AG10803 (cell line): ENCODE measurements at places on chromosomes 11 and 22.

DNA sequence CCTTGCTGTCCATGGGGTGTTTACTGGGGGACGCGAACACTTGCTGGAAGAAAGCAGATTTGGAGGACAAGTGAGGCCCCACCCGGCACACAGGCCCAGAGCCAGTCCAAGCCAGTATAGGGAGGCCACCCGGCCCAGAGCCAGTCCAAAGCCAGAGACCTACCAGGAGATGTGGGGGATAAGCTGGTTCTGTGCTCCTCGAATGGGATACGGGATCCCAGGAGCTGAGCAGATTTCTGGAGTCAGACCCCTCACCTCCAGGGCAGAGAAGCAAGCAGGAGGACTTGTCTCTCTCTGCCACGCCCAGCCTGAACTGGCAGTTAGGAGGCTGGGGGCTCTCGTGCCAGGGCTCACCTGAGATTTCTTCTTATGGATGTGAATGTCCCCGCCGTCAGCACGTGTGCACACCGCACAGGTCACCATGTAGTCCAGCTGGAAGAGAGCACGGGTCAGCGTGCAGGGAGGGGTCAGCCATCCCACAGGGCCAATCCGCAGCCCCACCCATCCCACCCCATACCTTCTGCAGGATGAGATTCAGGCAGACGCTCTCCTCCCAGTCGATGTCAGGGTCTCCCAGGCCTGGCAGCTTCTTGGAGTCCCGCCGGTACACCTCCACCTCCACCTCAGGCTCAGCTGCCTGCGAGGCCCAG is 35.3 kb downstream of the KIAA0930 start:
- DNase-seq: no peak

GRCh38 chr11:69844396-69844795 is 25.2 kb upstream of the FGF3 start:
- DNase-seq: no peak

DNA sequence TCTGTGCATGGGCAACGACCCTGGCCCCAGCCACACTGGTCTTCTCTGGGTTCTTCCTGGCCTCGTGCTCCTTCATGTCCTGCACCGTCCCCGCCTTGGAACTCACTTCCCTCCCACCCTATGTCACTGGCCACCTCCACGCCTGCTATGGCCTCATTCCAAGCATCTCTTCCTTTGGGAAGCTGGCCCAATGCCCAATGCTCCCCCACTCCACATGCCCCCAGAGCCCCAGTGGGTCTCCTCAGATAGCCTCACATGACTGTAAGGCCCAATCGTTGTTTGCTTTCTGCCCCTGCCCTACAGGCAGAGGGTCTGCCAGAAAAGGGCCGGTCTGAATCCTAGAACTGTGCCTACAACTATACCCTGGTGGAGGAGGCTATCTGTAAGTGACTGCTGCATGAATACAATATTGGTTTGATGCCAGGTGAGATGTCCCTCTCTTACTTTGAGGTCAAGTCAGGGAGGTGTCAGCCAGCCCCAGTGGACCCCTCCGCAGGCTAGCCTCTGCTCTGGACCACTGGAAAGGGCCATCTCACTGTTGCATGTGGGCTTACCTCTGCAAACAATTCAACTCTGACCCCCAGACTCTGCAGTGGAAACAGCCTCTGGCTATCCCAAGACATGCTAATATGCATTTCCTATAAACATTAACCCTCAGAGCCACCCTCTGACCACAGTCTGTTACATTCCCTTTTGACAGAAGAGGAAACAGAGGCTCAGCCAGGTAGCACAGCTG is 2.1 kb upstream of the GNAZ start:
- DNase-seq: no peak

DNA sequence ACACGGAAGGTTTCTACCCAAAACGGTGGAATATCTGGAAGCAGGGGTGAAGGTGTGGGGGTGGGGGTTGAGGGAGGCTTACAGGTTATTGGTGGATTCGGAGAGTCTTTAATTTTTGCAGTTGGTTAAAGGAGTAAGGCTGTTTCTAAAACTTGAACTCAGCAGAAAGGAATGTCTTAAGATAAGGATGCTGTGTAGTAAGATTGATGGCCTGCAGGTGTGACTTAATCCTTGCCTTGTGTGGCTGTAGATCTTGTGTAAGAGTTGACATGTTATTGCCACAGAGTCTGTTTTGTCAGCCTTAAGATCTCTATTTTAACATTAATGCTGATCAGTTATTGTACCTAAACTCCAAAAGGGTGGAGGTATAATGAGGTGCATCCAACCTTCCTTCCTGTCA is 16.4 kb upstream of the OR6M1 start:
- DNase-seq: no peak

DNA sequence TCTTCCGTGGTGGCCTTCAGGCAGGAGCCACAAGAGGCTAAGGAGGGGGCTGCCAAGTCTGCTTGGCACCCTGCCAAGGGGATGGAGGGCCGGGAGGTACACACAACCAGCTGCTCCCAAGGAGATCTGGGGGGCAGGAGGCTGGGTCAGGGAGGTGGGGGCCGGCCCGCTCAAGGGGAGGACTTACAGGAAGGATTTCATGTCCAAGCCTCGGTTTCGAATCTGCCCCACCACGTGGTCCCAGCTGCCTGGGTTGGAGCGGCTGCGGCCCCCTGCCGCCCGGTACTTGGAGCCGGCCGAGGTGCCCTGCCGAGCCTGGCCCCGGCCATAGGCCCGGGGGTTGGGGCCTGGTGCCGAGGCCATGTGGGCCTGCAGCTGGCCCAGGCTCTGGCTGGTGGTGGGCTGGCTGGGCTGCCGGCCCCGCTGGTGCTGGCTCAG is 33.5 kb downstream of the LRRC10B start:
- DNase-seq: no peak

GRCh38 chr11:62033191-62034035 is 66.0 kb upstream of the FTH1 start:
- peak; percentile 14 for DNase-seq

GRCh38 chr11:119134389-119134978 is 13.1 kb downstream of the HINFP start:
- no peak for DNase-seq

DNA sequence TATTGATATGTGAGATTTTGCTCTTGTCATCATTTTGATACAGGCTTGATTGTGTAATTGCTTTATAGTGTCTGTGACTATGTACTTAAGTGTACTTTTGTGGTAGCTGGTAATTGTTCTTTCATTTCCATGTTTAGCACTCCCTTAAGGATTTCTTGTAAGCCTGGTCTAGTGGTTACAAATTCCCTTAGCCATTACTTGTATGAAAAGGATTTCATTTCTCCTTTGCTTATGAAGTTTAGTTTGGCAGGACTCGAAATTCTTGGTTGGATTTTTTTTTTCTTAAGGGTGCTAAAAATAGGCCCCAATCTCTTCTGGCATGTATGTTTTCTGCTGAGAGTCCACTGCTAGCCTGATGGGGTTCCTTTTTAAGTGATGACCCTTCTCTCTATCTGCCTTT is 346.8 kb downstream of the JRKL start:
- DNase-seq: peak; percentile 29

DNA sequence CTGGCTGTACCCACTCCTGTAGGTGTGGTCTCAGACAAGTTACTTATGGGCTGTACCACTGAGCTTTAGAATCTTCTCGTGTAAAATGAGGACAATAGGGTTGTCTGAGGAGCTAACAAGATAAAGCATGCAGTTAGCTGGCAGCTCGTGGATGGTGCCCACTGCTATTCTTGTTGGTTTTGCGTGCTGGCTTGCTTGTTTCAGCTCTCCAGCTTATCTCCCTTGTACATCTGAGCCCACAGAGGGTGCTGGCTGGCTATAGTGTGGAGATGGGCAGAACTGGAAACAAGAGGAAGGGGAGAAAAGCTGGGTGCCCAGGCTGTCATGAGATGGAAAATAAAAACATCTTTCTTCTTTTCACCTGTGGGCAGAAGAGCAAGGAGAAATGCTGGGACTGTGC is 46.5 kb upstream of the GALNT18 start:
- DNase-seq: no peak

DNA sequence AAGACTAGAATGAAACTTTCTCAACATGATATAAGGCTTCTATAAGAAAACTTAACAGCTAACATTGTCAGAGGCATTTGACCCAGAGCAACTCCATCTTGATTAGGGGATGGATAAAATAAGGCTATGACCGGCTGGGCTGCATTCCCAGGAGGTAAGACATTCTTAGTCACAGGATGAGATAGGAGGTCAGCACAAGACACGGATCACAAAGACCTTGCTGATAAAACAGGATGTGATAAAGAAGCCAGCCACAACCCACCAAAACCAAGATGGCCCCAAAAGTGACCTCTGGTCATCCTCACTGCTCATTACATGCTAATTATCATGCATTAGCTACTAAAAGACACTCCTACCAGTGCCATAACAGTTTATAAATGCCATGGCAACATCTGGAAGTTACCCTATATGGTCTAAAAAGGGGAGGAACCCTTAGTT is 135.2 kb downstream of the TTC28 start:
- no peak for DNase-seq

- DNase-seq: peak; percentile 55
Observed at GRCh38 chr22:50544078-50544745, 1.5 kb upstream of the KLHDC7B start.

- no peak for DNase-seq
Observed at GRCh38 chr22:16651217-16651616, 58.6 kb upstream of the CCT8L2 start.

- no peak for DNase-seq
Observed at GRCh38 chr22:50101870-50102565, 12.2 kb downstream of the MOV10L1 start.

GRCh38 chr11:118899706-118900360 is 16.1 kb downstream of the CXCR5 start:
- DNase-seq: no peak

- no peak for DNase-seq
Observed at GRCh38 chr22:29141078-29141688, 64.5 kb upstream of the EMID1 start.

DNA sequence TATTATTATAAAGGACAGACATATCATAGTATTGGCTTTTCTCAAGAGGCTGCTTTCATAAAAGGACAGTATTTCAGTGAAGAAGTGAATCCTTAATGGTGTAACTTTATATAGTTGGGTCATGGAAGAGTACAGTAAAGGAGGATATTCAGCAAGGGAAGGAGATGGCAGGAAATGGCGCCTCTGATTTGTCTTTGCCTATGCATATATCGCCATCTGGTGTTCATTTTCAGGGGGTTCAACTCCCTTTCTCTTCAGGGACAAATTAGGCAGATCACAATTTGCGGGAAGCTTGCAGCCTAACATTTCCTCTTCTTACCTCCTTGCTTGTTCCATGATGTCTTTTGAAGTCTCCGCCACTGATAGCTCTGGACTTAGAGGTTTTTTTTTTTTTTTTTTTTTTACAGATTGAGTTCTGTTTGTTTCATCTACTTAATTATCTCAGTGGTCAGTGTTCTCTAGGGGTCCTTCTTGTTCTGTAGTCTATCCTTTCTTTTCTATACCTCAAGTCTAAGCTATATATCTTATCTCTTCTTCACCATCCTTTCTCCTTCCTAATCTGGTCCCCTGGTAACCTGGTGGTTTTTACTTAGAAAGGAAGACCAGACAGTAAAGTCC is 21.8 kb upstream of the RRM1 start:
- DNase-seq: peak; percentile 75

GRCh38 chr22:20080445-20080775 is 369 bp downstream of the DGCR8 start:
- peak; percentile 49 for DNase-seq
